Subcutaneous adipose tissue (tissue), 4 donors: ENCODE measurements at places on chromosomes 2 and 18. TPM values are rescaled to one million over a fixed set of nuclear protein-coding genes. Genes with fewer than 3 reads are reported as not detected.

Gene FHOD3
- total RNA-seq: 1.5 TPM

Gene LTBP1
- 11.7 TPM for total RNA-seq

Gene TTR
- not detected for total RNA-seq

Gene TRIM43
- total RNA-seq: not detected

Gene SCN3A
- 0.82 TPM for total RNA-seq

Gene AP1S3
- total RNA-seq: 1.1 TPM

Gene RIF1
- 36.7 TPM for total RNA-seq

Gene ARL4C
- total RNA-seq: 14.8 TPM
